CMK (cell line): ENCODE measurements at places on chromosomes 5 and 9.
A peak's percentile ranks its signal among the peaks of the same experiment; 100 is the strongest.

DNA sequence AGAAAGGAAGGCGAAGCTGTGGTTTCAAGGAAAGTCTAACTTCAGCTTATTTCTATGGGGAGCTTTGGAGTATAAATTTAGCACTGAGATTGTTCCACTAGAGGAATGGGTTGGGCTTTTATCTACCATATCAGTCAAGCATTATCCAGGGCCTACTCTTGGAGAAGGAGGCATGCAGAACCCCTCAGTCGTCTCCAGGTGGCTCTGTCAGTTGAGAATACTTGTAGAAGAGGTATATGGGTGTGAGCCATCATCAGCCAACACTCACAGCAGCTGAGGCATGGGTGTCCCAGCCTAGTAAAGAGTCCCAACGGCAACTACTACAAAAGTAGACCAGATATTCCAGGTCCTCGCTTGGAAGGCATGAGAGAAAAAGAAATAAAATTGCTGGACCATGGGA lies 548.5 kb upstream of the GRAMD2B start:
- no peak for DNase-seq

- no peak for DNase-seq
Observed at GRCh38 chr5:143641549-143642355, 170.2 kb upstream of the HMHB1 start.

DNA sequence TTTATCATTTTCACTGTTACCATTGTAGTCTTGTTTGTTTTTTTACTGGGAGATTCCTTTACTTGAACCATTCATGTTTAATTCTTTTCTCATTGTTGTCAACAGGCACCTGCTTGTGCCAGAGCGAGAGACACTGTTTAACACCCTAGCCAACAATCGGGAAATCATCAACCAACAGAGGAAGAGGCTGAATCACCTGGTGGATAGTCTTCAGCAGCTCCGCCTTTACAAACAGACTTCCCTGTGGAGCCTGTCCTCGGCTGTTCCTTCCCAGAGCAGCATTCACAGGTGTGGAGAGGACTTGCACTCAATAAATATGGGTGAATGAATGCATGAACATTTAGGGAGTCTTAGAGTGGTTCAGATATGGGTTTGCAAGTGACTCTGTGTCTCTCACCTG lies 37.5 kb downstream of the NUP214 start:
- DNase-seq, result no peak

GRCh38 chr5:124342027-124342471 lies 404.4 kb downstream of the ZNF608 start:
- DNase-seq, result no peak

DNA sequence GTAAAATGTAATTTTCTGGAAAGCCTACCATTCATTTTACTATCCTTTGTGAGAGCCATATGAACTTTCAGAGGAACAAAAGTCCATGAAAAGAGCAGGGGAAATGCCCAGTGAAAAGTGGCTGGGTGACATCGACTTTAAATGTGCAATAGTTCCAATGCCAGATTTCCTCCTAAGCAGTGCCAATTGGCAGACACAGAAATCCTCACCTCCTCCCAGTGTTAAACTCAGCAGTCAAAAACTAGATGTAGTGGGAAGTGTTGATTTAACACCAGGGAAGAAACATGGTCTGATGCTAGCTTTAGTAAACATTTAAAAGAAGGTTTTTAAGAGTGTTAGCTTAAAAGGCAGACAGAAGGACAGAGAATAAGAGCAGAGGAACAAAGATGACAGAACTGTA lies 2055.2 kb downstream of the MAT2B start:
- no peak for DNase-seq

DNA sequence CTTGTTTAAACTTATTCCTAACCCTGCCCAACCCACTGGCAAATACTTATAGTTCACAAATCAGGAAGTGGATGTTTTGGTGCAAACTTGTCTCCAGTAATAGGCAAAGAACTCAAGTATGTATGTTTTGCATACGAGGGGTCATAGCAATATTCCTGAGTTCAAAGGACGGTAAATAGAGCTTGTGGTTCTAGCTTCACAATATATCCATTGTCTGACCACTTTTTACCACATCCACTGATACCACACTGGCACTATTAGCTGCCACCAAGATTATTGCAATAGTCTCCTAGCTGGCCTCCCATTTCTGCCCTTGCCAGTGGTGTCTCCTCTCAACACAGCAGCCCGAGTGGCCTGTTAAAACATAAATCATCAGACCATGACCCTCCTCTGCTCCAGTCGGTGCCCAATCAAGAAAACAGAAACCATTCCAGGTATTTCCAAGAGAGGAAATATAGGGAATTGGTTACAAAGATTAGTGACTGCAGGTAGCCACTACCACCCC lies 17.0 kb downstream of the GRXCR2 start:
- no peak for DNase-seq

DNA sequence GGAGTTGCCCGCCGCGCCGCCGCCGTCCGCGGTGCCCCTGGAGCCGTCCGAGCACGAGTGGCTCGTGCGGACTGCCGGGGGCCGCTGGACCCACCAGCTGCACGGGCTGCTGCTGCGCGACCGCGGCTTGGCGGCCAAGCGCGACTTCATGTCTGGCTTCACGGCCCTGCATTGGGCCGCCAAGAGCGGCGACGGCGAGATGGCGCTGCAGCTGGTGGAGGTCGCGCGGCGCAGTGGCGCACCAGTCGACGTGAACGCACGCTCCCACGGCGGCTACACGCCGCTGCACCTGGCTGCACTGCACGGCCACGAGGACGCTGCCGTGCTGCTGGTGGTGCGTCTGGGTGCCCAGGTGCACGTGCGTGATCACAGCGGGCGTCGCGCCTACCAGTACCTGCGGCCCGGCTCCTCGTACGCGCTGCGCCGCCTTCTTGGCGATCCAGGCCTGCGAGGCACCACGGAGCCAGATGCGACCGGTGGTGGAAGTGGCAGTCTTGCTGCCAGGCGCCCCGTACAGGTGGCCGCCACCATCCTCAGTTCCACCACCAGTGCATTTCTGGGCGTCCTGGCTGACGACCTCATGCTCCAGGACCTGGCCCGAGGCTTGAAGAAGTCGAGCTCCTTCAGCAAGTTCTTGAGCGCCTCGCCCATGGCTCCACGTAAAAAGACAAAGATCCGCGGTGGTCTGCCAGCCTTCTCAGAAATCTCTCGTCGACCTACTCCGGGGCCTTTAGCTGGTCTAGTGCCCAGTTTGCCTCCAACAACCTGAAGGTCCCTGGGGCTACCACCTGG lies 1.6 kb downstream of the SOWAHA start:
- no peak for DNase-seq

GRCh38 chr5:89397096-89397495 lies 514.1 kb upstream of the MEF2C start:
- DNase-seq, result no peak

DNA sequence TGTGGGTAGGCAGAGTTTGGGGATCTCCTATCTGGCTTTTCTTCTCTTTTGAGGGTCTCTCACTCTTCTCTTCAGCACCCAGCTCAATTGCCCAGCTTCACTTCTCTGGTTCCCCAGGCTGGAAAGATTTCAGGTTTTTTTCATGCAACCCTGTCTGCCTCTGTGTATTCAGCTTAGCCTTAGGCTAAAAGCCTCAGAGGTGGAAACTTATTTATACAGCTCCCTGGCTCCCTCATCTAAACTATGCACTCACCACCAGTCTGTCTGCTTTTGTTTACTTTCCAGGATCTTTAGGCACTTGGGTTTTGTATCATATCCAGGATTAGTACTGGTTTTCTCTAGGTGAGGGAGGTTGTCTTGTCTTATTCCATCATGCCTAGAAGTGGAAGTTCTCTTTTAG lies 540.2 kb upstream of the TRPC7 start:
- no peak for DNase-seq

- no peak for DNase-seq
Observed at GRCh38 chr9:90219548-90220118, 423.0 kb downstream of the DIRAS2 start.

- DNase-seq, result no peak
Observed at GRCh38 chr9:84318981-84319380, 21.6 kb downstream of the SLC28A3 start.

DNA sequence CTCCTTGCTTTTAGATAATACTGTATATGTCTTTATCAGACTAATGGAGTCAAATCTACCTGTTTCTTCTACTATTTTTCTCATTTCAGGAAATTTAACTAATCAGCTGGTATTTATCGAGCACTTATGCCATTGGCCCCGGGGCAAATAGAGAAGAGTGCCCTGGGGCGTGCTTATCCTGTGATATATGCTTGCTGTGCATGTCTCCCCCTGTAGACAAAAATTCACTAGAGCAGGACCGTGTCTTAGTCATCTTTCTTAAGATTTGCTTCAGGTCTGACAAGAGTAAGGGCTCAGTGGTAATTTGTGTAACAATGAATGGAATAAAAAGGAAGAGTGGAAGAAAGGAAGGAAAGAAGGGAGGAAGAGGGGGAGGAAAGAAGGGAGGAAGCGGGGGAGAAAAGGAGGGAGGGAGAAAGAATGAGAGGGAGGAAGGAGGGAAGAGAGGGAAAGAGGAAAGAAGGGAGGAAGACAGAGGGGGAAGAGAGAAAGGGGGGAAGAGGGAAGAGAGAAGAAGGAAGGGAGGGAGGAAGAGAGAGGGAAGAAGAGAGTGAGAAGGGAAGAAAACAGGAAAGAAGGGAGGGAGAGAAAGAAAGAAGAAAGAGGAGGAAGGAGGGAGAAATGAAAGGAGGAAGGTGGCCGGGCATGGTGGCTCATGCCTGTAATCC lies 295.7 kb upstream of the PANK3 start:
- DNase-seq, result peak; percentile 8

DNA sequence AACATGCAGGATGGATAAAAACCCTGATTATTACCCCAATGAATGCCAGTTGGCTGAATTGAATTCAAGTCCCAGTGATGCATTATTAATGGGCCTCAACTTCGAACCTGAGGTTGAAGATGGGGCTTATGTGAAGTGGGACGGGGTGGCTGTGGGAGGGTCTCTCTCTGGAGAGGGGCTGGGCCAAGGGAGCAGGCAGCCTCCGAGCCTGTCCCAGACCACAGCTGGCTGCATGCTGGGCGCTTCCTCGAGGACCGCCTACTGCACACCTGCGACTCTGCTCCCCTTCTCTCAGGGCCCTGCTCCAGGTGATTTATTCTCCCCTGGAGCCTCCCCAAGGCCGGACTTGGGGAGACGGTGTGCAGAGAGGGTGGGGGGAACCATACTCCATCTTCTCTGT lies 568.3 kb downstream of the CCDC171 start:
- no peak for DNase-seq

- DNase-seq, result no peak
Observed at GRCh38 chr9:92644278-92644677, 25.7 kb downstream of the IPPK start.

DNA sequence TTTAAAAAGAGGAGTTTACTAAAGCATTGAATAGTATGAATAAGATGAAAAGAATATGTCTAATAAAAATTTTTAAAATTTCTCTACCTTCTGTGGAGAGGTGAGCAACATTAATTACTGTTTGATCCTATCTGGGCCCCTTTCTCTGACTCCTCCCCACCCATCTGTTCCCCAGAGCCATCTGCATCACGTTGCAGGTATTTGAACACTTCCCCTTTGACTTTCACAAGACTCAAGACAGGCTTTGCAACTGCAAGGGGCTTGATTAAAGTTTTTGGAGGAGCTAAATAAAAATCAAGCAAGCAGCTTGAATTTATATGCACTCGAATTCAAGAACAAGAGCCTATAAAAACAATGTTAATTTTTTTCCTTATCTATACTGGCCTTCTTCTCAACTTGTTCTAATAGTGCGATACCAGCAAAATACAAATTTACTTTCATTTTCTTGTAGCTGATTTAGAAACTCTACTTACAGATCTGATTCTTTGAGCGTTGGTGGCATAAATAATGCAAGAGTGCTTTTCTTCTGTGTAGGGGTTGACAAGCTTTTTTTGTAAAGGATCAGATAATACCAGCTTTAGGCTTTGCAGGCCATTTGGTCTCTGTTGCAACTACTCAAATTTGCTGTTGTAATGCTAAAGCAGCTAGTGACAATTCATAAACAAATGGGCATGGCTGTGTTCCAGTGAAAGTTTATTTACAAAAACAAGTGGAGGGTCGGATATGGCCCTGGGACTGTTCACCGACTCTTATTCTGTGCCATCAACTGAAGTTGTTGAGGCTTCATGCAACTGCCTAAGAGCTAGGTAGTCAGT lies 21.2 kb downstream of the TXNDC8 start:
- no peak for DNase-seq

- DNase-seq, result no peak
Observed at GRCh38 chr5:77960305-77960704, 184.2 kb upstream of the TBCA start.

GRCh38 chr5:134794082-134794481 lies 35.5 kb downstream of the DDX46 start:
- DNase-seq, result no peak

GRCh38 chr5:143828710-143829109 lies 16.7 kb downstream of the HMHB1 start:
- peak; percentile 4 for DNase-seq

GRCh38 chr9:117697046-117697445 lies 7.2 kb upstream of the TLR4 start:
- DNase-seq, result no peak

GRCh38 chr9:116580853-116581252 lies 106.3 kb upstream of the TRIM32 start:
- DNase-seq, result no peak
